ENCODE measurements at places on chromosomes 7 and 10.

DNA sequence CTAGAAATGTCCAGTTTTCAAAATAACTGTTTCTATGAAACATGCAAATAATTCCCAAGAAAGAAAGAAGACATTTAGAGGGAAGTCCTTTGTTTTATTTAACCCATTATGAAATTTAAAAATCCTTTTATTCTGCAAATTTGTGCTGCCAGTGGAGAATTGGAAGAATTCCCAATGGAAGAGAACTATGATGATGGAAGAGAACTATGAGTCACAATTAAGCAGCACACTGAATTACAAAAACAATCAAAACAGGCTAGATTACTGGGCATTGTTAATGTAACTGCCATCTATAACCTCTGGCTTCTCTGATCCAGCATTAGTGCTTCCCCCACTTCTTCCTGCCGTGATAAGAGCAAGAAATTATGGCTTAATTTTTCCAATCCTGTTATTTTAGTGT, 126.2 kb upstream of the FEZF1 start:
- no peak for DNase-seq

- DNase-seq = peak; percentile 49
These were observed 29.7 kb downstream of the STN1 start for GRCh38 chr10:103888113-103888841.

DNA sequence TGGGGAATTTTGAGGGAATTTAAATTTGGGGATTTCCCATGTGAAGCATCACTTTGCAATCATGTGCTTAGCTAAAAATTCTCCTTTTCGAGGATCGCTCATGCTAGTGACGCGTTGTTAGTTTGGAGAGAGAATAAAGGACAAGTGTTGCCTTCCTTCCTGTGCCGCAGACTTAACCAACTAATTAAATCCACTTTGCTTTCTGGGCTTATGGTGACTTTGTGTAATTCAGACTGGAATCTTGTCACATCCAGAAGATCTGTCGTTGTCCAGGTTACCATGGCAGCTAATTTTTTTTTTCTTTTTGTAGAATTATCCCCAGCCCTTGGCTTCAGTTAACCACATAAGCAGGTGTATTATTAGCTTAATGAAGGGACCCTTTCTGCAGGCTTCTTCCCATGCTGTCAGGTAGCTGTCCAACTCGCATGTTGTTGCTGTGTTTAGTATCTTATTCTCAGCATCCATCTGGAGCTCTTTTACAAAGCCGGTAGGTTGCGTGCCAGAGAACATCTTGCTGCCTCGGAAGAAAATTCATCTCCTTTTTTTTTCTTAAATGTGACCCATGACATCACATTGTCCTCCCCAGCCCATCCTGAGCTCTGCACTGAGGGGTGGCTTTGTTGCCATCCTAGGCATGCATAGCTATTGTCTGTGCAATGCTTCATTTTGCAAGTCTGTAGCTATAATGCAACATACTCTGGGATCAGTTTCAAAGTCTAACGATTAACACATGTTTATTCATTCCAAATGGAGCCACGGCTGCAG, 47.2 kb upstream of the NRP1 start:
- no peak for DNase-seq

DNA sequence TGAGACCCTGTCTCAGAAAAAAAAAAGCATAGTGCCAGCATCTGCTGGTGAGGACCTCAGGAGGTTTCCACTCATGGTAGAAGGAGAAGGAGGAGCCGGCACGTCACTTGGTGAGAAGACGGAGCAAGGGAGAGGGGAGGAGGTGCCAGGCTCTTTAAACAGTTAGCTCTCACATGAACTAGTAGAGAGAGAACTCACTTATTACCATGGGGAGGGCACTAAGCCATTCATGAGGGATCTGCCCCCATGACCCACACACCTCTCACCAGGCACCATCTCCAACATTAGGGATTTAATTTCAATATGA, 62.9 kb upstream of the VKORC1L1 start:
- no peak for DNase-seq

DNA sequence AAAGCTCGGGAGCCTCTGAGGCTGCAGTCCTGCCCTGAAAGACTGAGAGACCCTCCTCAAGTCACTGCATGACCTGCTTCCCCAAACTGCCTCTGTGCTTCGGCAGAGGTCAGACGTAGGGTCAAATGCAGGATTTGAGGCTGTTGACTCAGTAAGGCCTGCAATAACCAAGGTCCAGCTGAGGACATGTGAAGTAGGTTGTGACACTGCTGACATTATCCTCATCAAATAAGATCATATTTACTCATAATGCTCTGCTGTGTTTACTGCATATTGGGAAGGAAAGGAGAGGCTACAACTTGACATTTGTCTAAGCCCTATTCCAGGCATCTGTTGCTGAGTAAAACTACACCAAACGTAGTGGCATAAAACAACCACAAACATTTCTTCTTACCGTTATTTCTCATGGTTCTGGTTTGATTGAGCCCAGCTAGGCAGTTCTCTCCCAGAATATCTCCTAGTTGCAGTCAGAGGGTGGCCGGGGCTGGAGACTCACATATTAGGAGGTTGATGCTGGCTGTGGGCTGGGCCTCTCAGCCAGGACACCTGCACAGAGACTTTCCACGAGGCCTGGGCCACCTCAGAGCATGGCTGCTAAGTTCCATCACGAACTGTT, 122.1 kb upstream of the STK17A start:
- DNase-seq = no peak

- DNase-seq = no peak
These were observed 11.3 kb upstream of the A1CF start for GRCh38 chr10:50896721-50897120.

DNA sequence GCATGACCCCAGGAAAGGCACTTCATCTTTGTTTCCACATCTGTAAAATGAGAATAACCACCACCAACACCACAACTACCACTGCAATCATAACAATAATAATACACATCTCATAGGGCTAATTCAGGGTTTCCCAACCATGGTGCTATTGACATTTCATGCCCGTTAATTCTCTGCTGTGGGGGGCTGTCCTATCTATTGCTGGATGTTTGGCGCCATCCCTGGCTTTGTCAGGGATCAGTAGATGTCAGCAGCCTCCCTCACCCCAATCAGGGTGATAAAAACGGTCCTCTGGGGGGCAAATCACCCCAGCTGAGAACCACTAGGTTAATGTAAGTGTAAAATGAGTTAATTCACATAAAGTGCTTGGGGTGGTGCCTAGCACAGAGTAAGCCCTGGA, 145.8 kb downstream of the EMX2 start:
- no peak for DNase-seq

DNA sequence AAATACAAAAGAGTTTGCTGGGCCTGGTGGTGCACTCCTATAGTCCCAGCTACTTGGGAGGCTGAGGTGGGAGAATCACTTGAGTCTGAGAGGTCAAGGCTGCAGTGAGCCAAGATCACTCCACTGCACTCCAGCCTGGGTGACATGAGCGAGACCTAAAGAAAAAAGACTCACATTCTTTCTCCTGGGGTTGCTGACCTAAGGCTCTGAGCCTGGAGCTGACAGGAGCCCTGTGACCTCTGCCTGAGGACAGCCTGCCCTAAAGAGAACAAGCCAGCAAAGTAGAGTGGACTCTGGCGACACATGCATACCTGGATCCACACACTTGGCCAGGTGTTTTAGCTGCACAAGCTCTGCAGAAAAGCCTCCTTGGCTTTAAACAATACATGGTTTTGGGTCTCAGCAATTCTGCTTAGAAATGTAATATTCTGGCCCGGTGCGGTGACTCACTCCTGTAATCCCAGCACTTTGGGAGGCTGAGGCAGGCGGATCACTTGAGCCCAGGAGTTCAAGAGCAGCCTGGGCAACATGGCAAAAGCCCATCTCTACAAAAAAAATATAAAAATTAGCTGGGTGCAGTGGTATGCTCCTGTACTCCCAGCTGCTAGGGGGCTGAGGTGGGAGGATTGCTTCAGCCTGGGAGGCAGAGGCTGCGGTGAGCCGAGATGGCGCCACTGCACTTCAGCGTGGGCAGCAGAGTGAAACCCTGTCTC, 58.4 kb downstream of the TMEM209 start:
- no peak for DNase-seq

DNA sequence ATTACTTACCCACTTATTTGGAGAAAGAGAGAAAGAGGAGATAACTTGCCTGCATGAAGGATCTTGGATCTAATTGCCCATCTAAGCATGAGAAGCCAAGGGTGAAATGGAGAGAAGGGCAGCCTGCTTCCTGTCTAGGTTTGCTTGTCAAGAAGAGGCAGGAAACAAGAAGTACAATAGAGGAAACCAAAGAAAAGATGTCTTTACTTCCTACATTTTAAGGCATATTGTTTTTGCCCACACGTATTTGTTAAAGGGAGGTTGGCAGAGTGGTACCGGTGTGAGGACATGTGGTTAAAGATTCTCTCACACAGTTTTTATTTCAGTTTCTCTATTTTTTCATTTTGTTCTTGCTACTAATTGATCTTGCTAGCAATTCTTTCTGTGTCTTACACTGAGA, 6.0 kb upstream of the TAS2R38 start:
- no peak for DNase-seq

DNA sequence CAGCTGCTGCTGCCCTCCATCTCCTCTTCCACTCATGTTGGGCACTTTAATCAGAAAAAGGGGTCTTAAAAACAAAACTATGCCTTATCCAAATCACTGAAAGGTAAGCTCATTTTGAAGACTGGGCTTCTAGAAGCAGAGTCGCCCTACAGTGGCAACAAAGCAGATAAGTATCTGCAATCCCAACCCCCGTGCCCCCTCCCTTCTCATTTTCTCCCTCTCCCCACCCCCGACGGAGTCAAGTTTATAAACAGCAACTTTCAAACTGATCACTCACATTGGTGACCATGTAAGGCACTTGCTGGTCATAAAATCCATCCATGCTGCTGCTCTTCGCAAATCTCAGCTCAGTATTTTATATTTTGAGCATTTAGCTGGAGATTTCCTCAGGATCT, 738 bp downstream of the ETV1 start:
- no peak for DNase-seq

GRCh38 chr7:149353739-149354504, 91.9 kb downstream of the ZNF783 start:
- DNase-seq = no peak

- no peak for DNase-seq
These were observed 49.1 kb downstream of the ARID5B start for GRCh38 chr10:61950449-61951143.

GRCh38 chr7:3154317-3154716, 110.7 kb upstream of the CARD11 start:
- DNase-seq = no peak

- DNase-seq = peak; percentile 68
These were observed 98.5 kb downstream of the TPST1 start for GRCh38 chr7:66303454-66304155.

DNA sequence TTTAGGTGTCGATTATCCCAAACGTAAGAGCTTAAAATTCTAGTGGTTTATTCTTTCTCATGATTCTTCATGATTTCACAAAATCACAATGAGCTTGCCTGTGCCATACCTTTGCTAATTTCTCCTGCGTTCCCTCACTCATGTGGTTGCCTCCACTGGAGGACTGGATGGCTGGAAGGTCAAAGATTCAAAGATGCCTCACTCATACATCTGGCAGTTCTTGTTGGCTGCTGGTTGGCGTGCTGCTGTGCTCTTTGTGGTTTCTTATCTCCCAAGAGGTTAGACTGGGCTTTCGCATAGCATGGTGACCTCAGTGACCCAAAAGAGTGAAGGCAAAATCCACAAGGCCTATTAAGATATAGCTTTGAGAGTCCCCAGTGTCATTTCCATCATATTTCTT, 877.6 kb upstream of the AUTS2 start:
- no peak for DNase-seq

DNA sequence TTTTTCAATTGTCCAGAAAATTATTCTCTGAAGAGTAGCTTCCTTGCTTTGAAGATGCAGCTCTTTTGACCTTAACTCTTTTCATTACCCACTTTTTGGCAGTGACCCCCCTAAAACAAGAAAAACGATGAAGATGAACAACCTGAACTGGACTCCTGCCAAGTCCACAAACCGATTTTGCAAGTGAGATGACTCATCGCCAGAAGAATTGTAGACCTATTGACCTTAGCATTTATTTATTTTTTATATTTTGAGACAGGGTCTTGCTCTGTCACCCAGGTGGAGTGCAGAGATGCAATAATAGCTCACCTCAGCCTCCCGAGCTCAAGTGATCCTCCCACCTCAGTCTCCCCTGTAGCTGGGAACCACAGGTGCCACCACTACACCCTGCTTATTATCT, 859.2 kb downstream of the GATA3 start:
- no peak for DNase-seq

DNA sequence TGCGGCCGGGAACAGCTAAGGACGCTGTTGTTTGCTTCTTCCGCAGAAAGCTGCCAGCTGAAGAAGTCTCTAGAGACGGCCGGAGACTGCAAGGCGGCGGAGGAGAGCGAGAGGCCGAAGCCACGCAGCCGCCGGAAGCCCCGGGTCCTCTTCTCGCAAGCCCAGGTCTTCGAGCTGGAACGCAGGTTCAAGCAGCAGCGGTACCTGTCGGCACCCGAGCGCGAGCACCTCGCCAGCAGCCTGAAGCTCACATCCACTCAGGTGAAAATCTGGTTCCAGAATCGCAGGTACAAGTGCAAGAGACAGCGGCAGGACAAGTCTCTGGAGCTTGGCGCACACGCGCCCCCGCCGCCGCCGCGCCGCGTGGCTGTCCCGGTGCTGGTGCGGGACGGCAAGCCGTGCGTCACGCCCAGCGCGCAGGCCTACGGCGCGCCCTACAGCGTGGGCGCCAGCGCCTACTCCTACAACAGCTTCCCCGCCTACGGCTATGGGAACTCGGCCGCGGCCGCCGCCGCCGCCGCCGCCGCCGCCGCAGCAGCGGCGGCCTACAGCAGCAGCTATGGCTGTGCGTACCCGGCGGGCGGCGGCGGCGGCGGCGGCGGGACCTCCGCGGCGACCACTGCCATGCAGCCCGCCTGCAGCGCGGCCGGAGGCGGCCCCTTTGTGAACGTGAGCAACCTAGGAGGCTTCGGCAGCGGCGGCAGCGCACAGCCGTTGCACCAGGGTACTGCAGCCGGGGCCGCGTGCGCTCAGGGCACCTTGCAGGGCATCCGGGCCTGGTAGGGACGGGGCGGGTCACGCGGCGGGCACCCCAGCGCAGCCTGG, 2.4 kb downstream of the NKX2-3 start:
- no peak for DNase-seq

GRCh38 chr7:143493751-143494150, 16.1 kb downstream of the TAS2R41 start:
- no peak for DNase-seq

GRCh38 chr7:75931680-75932079, 16.7 kb downstream of the POR start:
- DNase-seq = peak; percentile 41

DNA sequence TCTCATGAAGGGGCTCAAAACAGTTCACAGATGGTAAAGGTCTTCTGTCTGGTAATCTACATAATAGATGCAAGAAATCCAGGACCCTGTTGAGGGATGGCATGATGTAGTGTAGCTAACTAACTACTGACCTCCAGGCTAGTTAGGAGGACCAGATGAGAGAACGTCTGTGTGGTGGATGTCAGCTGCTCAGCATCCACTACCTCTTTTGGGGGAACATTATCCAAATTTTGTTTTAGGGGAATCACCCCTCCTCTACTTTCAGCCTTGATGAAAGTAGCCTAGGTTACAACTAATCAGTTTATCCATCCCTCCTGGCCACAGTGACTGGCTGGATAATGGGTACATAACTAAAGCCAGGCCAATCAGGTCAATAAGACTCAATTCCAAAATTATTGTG, 246.0 kb downstream of the RNLS start:
- no peak for DNase-seq

- DNase-seq = no peak
These were observed 89.3 kb downstream of the DNMBP start for GRCh38 chr10:99920486-99920885.
